DMS79 (cell line): ENCODE measurements at places on chromosomes 2 and 18.

DNA sequence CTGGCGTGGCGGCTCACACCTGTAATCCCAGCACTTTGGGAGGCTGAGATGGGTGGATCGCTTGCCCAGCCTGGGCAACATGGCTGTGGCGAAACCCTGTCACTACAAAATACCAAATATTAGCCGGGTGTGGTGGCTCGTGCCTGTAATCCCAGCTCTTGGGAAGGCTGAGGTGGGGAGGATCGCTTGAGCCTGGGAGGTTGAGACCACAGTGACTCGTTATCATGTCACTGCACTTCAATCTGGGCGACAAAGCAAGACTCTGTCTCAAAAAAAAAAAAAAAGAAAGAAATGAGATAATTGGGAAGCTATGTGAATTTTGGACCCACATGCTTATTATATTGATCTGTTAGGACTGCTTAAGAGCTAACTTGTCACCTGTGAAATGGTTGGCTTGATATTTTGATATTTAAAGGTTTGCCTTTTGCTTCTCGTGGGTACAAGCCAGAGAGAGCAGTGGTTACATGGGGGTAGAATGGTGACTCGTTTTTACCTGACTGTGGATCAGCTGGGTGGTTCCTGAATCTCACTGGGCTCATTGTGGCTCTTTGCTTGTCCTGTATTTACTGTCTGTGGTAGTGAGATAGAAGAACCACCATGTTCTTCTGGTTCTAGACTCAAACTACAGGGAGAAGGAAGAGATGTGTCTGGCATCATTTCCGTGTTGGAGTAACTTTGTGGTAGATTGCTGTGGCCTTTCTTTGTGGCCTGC, 28.9 kb downstream of the ZNF532 start:
- no peak for DNase-seq

GRCh38 chr18:22964116-22964515, 31.0 kb downstream of the RBBP8 start:
- no peak for DNase-seq

DNA sequence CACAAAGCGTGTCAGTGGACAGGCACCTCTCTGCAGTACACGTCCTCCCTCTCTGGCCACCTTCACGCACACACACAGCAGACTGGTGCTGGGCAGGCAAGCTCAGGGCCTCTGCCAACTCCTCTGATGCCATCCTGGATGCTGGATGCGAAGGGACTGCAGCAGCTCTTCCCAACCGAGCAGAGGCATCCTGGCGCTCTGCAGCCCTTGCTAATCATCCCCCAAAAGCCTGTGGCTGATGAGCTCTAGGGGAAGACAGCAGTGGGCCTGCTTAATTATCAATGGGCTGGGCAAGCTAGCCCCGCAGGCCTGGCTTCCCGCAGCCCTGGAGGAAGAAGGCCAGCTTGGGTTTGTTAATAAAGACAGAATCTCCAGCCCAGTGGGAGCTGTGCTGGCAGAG, 71.3 kb upstream of the TEX51 start:
- no peak for DNase-seq

DNA sequence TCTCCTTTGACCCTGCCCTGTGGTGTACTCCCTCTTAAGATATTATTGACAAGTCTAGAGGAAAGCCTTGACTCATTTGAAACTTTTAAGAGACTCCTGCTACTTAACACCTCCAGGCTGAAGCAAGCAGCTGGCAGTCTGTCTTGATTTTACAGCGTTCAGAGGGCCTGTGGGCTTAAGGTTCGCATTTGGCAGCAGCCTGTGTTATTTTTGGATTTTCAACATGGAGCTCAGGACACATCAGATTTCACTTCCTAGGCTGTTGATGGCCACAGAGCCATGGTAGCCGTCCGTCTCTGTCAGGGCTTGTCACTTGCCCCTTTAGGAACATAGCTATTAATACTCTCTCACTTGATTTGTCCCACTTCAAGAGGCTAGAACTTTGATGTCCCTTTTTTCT, 73.6 kb downstream of the VWA3B start:
- no peak for DNase-seq

GRCh38 chr2:69603146-69603743, 40.3 kb downstream of the AAK1 start:
- no peak for DNase-seq

- no peak for DNase-seq
These were observed 140.5 kb downstream of the ASB1 start for GRCh38 chr2:238567067-238567855.

DNA sequence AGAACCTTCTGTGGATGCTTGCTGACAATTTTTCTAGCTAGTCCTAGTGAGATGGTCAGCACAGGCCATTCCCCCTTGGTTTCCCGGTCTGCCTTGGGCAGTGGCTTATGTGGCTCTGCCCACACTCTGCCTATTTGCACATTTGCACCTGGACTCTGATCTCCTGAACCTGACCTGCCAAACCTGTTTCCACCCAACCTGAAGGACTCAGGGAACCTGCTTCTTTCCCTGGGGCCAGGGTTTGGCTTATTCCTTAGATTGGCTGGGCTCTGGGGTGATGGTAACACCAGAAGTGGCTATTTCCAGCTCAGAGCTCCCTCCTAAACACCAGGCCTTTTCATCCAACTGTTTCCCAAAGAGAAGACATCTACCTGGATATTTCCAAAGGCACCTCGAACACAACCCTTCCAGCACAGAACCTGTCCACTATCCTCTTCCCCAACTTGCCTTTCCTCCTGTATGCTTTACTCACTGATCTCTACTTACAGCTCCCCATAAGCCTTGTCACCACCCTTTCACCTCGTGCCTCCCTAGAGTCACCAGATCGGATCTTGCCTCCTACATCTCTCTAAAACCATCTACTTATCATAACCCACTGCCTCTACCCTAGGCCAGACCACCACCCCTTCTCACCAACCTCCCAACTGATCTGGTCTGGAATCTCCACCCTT, 5.8 kb upstream of the MTA3 start:
- DNase-seq, result peak; percentile 21

- no peak for DNase-seq
These were observed 1.5 kb downstream of the IL36B start for GRCh38 chr2:113050921-113051895.

DNA sequence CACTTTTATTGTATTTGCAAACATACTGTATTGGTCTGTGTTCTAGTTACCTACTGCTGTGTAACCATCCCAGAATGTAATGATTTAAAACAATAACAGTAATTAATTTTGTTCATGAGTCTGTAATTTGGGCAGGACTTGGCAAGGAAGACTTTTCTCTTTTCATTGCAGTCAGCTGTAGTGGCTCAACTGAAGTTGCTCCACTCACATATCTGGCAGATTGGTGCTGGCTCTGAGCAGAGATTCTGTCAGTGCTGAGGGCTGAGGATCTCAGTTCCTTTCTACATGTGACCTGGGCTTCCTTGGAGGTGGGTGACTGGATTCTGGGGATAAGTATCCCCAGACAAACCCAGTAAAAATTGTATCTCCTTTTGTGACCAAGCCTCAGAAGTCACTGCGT, 26.6 kb downstream of the PTPN4 start:
- no peak for DNase-seq

DNA sequence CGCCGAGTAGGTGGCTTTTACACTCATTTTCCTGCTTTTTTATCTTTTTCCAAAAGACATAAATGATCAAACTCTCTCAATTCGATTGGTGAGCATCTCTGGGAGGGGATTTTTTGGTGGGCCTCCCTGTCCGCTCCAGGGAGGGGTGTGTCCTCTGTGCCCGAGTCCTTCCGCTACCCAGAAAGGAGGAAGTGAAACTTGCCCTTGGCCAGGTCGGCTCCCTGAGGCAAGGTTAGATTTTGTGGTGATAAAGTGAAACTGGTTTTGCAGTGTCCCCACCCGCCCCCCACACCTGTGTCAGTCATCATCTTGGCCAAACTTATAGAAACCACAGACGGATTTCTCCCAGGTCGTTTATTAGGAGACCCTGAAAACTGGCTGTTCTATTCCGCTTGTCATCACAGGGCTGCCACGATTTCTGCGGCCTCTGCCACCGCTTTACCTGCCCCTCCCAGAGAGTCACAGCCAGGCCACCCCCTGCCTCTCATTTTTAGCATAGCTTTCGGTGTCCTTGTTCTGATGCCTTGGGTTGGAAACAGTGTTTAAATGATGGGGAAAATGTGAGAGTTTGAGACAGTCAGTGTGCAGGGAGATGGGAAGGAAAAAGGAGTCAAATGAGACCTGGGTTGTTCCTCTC, 93.6 kb downstream of the SH3BP4 start:
- DNase-seq, result no peak

DNA sequence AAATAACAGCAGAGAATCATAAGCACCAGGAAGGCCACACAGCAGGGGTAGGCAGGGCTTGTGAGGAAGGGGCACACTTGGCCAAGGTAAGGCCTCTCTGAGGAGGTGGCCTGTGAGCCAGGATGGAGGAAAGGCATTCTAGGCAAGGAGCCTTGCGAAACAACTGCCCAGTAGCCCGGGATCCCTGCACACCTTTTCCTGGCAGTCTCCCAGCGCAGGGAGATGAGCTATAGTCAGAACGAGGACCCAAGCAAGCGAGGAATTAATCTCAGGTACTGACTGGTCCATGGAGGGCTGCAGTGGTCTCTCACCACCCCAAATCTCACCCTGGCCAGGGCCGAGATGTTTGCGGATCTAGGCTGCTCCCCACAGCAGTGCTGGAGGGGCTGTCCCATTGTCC, 64.9 kb upstream of the STPG4 start:
- DNase-seq, result no peak

DNA sequence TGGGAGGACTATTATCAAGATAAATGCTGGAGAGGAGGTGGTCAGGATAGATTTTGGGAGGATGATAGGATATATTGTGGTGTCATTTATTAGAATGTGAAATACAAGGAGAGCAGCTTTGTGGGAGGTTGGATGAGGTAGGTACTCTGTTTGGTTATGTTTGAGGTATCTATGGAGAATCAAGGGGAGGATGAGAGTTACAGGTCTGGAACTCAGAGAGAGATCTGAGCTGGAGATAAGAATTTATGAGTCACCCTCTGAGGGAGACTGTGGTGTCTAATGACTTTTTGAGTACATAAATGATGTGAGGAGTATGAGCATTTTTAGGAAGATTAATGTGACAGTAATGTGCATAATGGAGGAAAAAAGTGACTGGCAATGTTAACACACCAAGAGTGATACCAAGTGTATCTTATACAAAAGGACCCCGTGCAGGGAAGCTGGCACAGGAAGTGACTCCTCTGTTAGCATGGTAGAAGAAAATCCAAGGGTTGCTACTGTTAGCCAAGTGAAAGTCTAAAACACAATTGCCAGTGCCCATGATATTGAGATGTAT, 48.2 kb downstream of the CRIM1 start:
- DNase-seq, result no peak

DNA sequence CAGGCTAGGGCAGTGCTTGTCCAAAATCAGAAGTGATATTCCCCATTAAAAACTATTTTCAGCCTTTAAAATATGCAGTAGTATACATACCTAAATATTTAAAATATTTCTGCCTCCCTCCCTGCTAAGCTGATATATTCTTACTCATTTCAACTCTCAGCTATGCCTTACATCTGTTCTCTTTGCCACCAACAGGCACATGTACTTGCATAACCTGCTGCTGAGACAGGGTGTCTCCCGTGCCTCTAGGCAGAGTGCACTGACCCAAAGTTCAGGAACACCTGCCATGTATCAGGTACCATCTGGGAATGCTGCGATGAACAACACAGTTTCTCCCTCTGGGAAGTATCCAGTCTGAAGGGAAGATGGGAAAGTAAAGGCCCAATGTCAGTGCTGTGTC, 91.7 kb downstream of the STK39 start:
- DNase-seq, result no peak

- DNase-seq, result no peak
These were observed 477.4 kb downstream of the CPS1 start for GRCh38 chr2:211033765-211034164.

GRCh38 chr18:26546875-26547645, 1.3 kb downstream of the KCTD1 start:
- no peak for DNase-seq

DNA sequence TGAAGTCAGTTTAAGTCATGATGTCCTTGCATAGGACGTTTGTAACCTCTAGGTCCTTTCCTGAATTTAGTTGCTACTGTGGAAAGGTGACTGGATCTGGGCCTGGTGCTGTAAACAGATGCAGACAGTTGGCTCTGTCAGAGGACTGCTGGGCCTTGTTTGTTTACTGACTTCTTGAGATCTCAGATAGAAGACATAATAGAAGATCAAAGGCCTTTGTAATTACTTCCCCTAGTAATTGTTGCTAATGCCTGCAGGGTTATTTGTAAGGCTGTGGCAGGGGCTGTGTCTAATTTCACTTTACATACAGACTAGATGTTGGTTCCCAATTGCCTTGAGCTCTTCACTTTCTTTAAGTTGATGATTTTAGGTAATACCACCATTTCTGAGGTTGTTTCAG, 42.5 kb downstream of the LYPD6B start:
- peak; percentile 43 for DNase-seq

DNA sequence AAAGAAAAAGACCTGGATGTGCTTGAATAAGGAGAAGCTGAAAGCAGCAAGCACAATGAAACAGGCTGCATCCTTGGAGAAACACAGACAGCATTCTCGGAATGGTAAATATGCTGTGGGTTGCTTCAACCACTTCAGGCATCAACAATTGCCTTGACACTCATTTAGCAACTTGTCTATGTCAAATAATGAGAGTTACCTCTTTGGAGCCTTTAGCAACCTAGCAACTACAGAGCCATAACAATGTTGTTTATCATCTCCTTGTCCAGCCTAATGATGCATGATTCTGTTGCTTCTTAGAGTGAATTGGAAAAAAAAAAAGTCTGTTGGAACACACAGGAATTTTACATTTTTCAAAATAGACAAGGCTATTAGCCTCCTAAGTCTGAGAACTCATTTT, 410.6 kb downstream of the PIK3C3 start:
- DNase-seq, result no peak

DNA sequence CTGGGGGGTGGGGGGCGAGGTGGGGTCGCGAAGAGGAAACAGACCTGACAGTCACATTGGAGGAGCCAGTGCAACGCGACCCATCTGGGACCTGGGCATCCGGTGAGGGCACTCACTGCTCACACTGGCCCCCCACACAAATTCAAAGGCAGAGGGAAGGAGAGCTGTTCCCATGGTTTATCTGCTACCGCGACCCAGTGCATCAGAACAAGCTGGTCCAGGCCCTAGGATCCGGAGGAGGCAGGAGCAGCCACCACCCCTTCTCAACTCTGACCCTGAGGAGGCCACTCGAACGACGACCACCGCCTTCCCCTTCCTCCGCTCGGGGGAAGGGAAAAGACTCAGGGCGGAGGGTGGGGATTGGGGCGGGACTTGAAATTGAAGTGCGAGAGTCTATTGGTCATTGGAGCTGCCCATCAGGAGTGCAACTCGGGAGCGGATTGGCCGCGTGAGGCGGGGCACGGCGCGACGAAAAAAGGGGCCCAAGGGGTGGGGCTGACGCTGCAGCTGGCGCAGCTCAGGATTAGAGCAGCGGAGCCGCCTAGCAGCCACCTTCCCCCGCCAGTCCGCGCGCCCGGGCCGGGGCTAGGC, at the start of gene CDK5R2:
Gene CDK5R2 (plus strand): TSS at position 526 of the 591 bp plus-strand sequence. CDS start 155 bp downstream, outside the sequence.
- DNase-seq, result peak; percentile 85

DNA sequence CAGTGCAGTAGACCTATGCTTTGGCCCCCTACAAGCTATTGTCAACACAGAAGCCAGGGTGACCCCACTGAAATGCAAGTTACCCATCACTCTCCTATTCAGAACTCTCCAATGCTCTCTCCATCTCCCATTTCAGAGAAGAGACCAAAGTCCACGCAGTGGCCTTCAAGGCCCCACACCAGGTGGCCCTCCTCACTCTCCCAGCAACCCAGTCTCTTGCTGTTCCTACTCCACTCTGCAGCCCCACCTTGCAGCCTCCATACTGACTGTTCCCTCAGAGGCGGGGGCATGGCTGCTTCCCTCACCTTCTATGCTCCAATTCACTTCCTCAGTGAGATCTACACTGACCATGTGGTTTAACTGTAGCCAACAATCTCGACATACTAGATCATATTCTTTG, 313.3 kb downstream of the CELF4 start:
- no peak for DNase-seq

GRCh38 chr2:108378851-108379250, 1.1 kb downstream of the SULT1C4 start:
- DNase-seq, result no peak
